Body of pancreas (tissue), 4 donors: ENCODE measurements at places on chromosomes 7 and 10.

GRCh38 chr7:65749518-65749917, 123.4 kb upstream of the VKORC1L1 start:
- DNase-seq = no peak

- DNase-seq = no peak
Observed at GRCh38 chr7:130397758-130398073, 17.4 kb downstream of the CPA1 start.

DNA sequence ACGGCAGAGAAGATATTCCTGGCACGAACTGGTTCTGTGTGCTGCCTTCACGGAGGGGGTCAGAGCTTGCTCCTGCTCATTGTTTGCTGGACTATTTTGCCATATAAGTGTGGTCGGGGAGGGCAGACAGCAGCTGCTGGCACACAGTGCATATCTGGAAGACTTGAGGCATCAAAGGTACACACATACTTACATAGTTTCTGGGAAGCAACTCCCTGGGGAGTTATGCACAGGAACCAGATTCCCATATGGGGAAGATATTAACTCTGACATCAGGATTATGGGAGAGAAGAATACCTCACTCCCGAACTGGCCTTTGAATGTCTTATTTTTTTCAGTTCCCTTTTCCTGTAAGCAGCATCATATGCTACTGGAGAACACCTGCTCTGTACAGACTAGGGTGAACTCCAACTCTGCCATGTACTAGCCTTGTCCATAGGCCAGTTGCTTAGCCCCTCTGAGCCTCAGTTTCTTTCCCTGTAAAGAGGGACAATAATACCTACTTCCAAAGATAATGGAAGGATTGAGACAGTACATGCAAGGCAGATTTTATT, 41.5 kb downstream of the LGI1 start:
- DNase-seq = no peak

DNA sequence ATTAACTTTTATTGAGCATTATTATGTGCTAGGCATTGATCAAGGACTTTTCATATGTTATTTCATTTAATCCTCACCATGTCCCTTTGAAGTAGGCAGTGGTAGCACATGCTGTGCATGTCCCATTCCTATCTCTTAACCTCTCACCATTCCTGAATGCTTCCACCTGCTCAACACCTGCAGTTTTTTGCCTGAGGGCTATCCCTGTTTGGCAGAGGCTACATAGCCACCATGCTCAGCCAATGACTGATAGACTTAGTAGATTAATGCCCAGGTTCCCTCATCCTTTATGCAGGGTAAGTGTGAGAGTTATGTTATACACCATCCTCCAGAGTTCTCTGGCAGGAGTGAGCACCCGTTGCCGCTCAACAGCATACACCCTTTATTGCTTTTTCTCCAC, 387.8 kb downstream of the BBS9 start:
- no peak for DNase-seq

- no peak for DNase-seq
Observed at GRCh38 chr10:61271127-61271780, 181.9 kb downstream of the TMEM26 start.

DNA sequence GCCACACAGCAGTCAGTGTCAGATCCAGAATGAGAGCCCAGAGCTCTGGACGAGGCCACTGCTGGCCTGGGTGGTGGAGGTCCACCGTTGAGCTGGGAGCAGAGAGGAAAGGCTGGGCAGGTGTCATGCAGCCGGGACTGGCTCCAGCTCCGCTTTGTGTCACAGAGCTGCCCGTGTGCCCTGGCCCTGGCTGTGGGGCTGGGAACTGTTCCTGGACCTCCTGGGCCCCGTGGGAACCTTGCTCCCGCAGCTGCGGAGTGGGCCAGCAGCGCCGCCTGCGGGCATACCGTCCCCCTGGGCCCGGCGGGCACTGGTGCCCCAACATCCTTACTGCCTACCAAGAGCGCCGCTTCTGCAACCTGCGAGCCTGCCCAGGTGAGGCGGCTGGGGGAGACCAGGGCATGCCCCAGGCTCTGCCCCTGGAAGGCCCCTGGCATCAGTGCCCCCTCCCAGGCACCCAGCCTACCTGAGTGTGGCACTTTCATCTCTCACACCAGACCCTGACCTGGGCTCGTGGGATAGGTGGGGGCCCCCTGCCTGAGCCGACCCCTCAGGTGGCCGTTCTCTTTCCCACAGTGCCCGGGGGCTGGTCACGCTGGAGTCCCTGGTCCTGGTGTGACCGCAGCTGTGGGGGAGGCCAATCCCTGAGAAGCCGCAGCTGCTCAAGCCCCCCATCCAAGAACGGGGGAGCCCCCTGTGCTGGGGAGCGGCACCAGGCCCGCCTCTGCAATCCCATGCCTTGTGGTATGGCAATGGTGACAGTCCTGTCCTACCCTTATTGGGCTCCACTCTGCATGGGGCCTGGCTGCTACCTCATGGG, 18.8 kb upstream of the ZNF862 start:
- DNase-seq = no peak
